Activated CD4-positive, alpha-beta T cell treated with anti-CD3 and anti-CD28 coated beads, Interleukin-2, amount 10 ng/mL, durations not matched to agents 7 days and 5 days (primary cell): ENCODE measurements at places on chromosomes 12 and 14. TPM values are rescaled to one million over a fixed set of nuclear protein-coding genes. Genes with fewer than 3 reads are reported as not detected.

The DNAH10 gene
- 0.12 TPM for total RNA-seq

DNA sequence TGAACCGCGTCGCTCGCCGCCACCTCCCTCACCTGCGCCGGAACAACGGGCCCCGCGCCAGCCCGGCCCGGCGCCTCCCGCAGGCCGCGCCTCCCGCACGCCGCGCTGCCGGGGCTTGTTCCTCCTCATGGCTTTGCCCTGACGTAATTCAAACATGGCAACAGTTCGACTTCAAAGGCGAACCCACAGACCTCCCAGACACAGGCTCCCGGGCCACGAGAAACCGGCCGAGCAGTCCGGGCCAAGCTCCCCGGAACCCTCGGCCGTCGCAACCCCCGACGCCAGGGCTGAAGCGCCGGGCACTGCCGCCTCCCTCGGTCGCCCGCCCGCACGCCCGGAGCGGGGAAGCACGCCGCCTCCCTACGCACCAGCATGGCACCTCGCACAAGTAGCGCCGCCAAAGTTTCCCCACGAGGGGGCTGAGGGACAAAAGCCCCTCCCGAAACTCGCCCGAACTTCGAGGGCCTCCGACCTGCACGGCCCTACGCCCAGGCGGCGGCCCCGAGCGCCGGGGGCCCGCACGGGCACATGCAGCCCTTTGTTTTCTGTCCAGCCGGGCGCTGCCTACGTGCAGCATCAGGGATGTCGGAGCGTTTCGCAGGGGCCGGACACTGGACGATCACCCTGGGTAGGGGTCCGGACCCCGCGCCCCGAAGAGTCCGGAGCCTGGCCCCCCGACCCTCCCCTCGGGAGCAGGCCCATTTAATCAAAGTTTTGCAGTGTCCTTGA, 1.7 kb downstream of the SINHCAF start:
- peaks cover 11% of the 10 kb centered on the region for H3K36me3 ChIP-seq
- H3K27me3 ChIP-seq = peaks cover 2% of the 10 kb centered on the region
- H3K4me1 ChIP-seq = peaks cover 41% of the 10 kb centered on the region

GRCh38 chr14:64109819-64110554, 184.2 kb downstream of the ESR2 start:
- peaks cover 42% of the 10 kb centered on the region for H3K36me3 ChIP-seq
- no peaks in the 10 kb centered on the region for H3K27me3 ChIP-seq
- H3K4me3 ChIP-seq = no peak overlapping the region

GRCh38 chr14:23931721-23932289, 21.8 kb upstream of the DHRS4 start:
- no peaks in the 10 kb centered on the region for H3K36me3 ChIP-seq
- H3K4me1 ChIP-seq = no peaks in the 10 kb centered on the region
- no peak overlapping the region for H3K4me3 ChIP-seq
- peaks cover 2% of the 10 kb centered on the region for H3K27me3 ChIP-seq
- no peak overlapping the region for H3K27ac ChIP-seq
- no peak for DNase-seq

DNA sequence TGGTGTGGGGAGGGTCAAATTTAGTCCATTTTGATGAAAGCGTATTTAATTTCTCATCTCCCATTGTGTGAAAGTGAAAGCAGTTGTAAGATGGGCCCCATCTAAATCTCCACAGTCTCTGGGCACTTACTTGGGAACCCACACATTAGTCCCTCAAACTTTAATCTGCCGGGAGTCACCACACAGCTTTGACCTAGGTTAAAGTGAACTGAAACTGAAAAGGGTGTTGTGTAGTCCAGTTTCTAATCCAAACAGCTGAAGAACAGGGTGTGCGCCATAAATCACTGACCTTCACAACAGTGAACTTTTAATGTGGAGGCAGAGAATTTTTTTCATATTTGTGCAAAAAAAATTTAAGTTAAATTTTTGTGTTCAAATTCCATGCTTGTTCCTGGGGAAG, 48.4 kb upstream of the PTPRO start:
- peaks cover 10% of the 10 kb centered on the region for H3K27me3 ChIP-seq
- no peak for DNase-seq
- peaks cover 2% of the 10 kb centered on the region for H3K4me1 ChIP-seq
- H3K4me3 ChIP-seq = no peak overlapping the region
- no peaks in the 10 kb centered on the region for H3K36me3 ChIP-seq
- no peak overlapping the region for H3K27ac ChIP-seq

- peaks cover 52% of the 10 kb centered on the region for H3K36me3 ChIP-seq
- peak overlapping the region; percentile 75 for H3K4me3 ChIP-seq
- H3K4me1 ChIP-seq = peaks cover 72% of the 10 kb centered on the region
- DNase-seq = no peak
- H3K27ac ChIP-seq = no peak overlapping the region
- H3K27me3 ChIP-seq = no peaks in the 10 kb centered on the region
Observed at GRCh38 chr14:75049731-75050201, 1.5 kb downstream of the MLH3 start.

The BEGAIN gene
- not detected for total RNA-seq

The IL31 gene
- total RNA-seq = not detected

- no peak for DNase-seq
- no peak overlapping the region for H3K27ac ChIP-seq
Observed at GRCh38 chr12:79203058-79203647, 338.6 kb downstream of the SYT1 start.

- DNase-seq = no peak
- H3K4me1 ChIP-seq = peaks cover 4% of the 10 kb centered on the region
- H3K27ac ChIP-seq = no peak overlapping the region
- H3K27me3 ChIP-seq = no peaks in the 10 kb centered on the region
- peaks cover 22% of the 10 kb centered on the region for H3K36me3 ChIP-seq
Observed at GRCh38 chr14:96316087-96316486, 47.1 kb downstream of the ATG2B start.

GRCh38 chr12:124496584-124496983, 70.8 kb downstream of the NCOR2 start:
- H3K27me3 ChIP-seq = no peaks in the 10 kb centered on the region
- peaks cover 24% of the 10 kb centered on the region for H3K4me1 ChIP-seq
- H3K36me3 ChIP-seq = peaks cover 3% of the 10 kb centered on the region

- peaks cover 11% of the 10 kb centered on the region for H3K4me1 ChIP-seq
- DNase-seq = no peak
- peaks cover 1% of the 10 kb centered on the region for H3K36me3 ChIP-seq
Observed at GRCh38 chr14:99996951-99997571, 68.2 kb upstream of the EVL start.

- H3K36me3 ChIP-seq = no peaks in the 10 kb centered on the region
- H3K4me3 ChIP-seq = no peak overlapping the region
- no peak overlapping the region for H3K27ac ChIP-seq
- H3K4me1 ChIP-seq = no peaks in the 10 kb centered on the region
- DNase-seq = no peak
Observed at GRCh38 chr14:28577711-28578131, 188.9 kb upstream of the FOXG1 start.

DNA sequence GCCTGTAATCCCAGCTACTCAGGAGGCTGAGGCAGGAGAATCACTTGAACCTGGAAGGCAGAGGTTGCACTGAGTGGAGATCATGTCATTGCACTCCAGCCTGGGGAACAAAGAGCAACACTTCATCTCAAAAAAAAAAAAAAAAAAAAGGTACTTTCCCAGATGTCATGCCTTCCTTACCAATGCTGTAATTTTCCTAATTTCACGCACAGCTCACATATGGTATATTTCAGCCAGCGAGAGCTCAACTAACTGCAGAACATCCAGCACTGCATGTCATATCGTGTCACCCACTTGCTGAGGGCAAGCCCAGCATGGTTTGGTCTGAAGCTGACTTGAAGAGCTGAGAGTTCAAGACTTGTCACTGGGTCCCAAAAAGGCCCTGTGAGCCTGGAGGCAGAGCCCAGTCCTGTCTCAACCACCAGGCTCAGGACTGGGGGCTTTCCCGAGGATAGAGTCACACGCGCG, 29.0 kb downstream of the NFKBIA start:
- peaks cover 3% of the 10 kb centered on the region for H3K4me1 ChIP-seq
- DNase-seq = no peak
- H3K27me3 ChIP-seq = no peaks in the 10 kb centered on the region

The PGF gene
- total RNA-seq = 0.15 TPM

DNA sequence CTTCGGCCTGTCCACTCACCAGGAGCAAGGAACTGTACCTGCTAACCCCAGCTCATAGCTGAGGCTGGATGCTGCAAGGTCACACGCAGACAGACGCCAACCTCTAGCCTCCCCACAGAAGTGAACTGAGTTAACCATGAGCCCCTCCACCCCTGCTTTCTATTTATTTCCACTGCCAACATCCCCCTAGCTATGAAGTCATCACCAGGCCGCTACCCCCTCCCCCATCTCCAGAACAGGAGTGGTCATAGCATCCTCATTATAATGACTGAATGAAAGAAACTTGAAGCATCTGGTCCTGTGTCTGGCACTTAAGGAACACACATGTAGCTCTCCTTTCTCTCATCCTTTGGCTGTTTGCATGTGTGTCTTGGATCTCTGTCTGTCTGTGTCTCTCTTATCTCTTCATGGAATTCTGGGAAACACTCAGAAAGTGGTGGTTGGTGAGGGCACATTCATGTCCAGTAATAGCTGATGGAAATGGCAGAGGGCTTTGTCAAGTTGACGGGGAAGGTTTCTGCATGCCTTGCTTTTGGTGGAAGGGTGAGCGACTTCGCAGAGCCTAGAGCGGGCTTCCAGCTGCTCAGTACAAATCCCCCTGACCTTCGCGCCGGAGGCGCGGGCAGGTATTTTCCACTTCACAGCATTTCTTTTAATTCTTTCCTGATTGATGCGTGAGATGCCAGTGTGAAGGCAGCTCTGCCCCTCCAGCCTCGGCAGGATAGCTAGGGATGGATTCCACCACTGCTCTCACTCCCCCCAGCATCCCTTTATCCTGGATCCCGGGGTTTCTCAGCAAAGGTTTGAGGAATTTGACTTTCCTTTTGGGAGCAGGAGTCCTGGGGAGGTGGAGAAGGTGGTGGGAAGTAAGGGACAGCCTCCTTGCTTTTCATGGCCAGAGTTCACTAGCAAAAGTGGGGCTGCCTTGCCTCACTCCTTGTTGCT, 198.2 kb downstream of the CHST11 start:
- H3K27ac ChIP-seq = no peak overlapping the region
- DNase-seq = no peak
- H3K36me3 ChIP-seq = peaks cover 7% of the 10 kb centered on the region
- no peak overlapping the region for H3K4me3 ChIP-seq
- H3K27me3 ChIP-seq = no peaks in the 10 kb centered on the region
- H3K4me1 ChIP-seq = peaks cover 13% of the 10 kb centered on the region

DNA sequence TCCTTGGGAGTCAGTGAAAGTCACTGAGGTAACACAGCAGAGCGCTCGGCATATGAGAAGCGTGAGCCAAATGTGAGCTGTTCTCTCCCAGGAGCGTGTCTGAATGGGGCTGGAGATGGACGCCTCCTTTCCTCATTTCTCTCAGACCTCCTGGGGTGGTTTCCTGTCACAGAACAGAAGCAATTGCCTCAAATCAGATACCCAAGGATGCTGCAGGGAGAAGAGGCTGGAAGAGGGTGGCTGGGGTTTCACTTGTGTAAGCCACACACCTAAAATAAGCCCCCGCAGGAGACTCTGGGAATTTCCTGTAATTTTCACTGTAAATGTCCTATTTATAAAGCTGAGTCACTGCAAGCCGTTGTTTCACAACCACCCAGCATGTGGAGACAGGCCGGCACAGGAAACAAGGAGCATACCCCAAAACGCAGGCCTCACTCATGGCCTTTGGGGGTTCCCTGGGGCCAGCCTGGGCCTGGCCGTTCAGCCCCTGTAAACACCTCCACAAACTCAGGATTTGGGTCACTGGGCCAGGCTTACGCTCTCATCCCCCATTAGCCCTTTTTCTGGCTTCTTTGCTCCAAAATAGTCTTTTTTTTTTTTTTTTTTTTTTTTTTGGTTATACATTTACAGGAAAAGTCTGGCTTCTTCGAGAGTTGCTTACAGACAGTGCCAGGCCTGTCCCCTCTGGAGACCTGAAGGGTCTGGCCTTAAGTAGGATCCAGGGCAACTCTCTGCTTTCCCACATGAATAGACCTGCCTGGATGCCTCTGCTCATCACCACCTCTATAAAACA, 55.3 kb downstream of the VCPKMT start:
- H3K36me3 ChIP-seq = peaks cover 31% of the 10 kb centered on the region
- H3K27ac ChIP-seq = peak overlapping the region; percentile 98
- DNase-seq = peak; percentile 48
- H3K27me3 ChIP-seq = no peaks in the 10 kb centered on the region
- peak overlapping the region; percentile 81 for H3K4me3 ChIP-seq

- H3K4me1 ChIP-seq = no peaks in the 10 kb centered on the region
- H3K4me3 ChIP-seq = no peak overlapping the region
- no peak overlapping the region for H3K27ac ChIP-seq
- H3K27me3 ChIP-seq = peaks cover 2% of the 10 kb centered on the region
- H3K36me3 ChIP-seq = no peaks in the 10 kb centered on the region
Observed at GRCh38 chr12:102763471-102763870, 153.6 kb downstream of the PAH start.

DNA sequence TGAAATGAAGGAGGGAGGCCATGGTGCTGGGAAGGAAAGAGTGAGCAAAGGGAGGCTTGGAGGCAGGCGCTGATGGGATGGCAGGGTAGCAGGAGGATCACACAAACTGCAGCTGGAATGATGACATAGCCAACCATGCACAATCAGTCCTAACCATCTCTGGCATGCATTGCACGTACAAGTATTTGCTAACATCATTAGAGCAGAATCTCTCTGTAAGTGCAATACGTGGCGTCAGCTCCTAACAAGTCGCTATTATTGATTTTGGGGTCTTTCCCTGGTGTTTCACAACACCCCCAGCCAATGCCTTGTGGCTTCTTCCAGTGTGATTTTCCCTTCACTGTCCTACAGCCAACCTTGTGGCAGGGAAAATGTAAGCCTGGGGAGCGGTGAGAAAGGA, 18.5 kb downstream of the BDKRB1 start:
- H3K36me3 ChIP-seq = peaks cover 2% of the 10 kb centered on the region
- no peaks in the 10 kb centered on the region for H3K4me1 ChIP-seq
- no peak overlapping the region for H3K27ac ChIP-seq

DNA sequence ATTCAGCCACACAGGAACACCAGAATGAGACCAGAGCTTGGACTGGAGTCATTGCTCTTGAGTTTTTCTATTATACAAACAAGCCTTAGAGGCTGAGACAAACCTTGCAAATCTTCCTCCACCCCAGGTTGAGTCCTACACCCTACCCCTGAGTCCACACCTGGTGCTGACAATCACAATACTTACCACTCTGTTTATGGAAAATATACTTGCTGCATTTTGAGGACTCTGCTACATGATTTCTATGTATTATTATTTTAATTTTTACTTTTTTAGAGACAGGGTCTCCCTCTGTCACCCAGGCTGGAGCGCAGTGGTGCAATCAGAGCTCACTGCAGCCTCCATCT, 101.4 kb downstream of the EGLN3 start:
- no peak overlapping the region for H3K4me3 ChIP-seq
- no peaks in the 10 kb centered on the region for H3K36me3 ChIP-seq
- DNase-seq = no peak
- peaks cover 2% of the 10 kb centered on the region for H3K4me1 ChIP-seq
- no peak overlapping the region for H3K27ac ChIP-seq
- peaks cover 15% of the 10 kb centered on the region for H3K27me3 ChIP-seq
